T-helper 2 cell (primary cell): ENCODE measurements at places on chromosomes 2 and 18.

GRCh38 chr18:61528961-61529360 is 195.7 kb downstream of the CDH20 start:
- no peak for DNase-seq

DNA sequence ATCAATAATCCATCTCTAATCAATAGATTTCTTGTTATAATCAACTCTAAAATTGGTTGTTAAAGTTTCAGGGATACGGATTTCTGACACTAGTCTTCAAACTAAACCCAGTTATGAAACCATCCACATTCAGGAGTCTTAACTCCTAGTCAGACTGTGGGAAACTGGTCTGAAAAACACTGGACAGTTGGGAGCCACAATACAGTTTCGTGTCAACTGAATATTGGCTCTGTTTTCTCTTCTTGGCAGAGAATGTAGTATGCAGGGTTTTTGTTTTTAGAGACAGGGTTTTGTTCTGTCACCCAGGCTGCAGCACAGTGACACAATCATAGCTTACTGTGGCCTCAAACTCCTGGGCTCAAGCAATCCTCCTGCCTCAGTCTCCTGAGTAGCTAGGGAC is 123.1 kb downstream of the RTTN start:
- no peak for DNase-seq

DNA sequence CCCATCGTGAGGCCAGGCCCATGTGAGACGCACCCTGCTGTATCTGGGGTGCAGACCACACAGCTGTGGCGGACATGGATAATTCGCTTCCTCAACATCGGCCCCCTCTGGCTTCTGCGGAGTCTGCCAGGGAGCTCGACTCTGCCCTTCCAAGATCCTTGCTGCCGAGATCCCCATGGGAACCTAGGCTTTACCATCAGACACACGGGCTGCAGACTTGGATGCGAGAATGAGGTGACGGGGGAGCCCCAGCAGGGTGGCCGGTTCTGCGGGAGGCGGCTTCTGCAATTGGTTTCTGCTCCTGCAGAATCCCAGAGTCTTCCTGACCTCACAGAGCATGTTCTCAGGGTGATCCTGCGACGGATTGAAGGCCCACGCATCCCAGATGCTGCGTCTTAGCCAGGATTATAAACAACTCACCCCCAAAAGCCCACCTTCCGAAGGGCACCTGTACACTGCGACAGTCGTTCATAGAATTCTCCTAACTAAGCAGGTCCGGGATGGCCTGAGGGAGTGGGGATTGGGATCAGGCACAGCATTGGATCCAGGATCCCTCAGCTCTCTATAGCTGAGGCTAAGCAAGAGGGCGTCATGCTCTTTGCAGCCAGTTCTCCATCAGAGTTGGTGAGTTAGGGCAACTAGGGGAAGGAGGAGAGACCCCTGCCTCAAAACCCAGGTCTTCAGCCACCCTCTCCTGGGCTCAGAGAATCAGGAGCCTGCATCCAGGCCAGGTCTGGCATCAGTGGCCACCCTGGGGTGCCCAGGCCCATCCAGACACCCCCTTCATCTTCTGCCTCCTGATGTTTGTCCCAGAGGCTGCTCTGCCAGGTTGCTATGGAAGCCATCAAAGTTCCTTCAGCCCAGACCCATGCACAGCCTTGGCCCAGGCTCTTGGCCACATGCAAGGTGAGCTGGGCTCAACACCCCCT is 74.7 kb upstream of the SNTG2 start:
- no peak for DNase-seq

- no peak for DNase-seq
Observed at GRCh38 chr2:239269173-239269885, 131.5 kb downstream of the HDAC4 start.

- no peak for DNase-seq
Observed at GRCh38 chr2:241130316-241130715, 19.0 kb downstream of the PASK start.

- DNase-seq = no peak
Observed at GRCh38 chr2:74845217-74845751, 11.4 kb downstream of the HK2 start.

DNA sequence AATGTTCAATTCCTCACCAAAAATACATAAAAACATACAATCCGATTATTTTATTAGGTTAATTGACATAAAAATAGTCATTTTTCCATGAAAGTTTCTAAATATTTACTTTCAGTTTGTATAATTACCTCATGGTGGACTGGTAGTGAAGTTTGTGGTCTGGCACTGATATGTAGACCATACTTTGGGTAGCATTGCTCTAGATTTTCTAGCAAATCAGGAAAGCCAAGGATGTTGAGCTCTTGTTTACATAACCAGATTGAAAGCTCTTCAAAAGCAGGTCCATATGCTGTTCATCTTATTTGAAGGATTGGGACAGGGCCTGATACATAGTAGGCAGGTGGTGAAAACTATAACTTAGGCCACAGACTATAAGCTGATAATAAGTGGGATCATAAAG is 61.8 kb downstream of the COMMD1 start:
- DNase-seq = no peak

DNA sequence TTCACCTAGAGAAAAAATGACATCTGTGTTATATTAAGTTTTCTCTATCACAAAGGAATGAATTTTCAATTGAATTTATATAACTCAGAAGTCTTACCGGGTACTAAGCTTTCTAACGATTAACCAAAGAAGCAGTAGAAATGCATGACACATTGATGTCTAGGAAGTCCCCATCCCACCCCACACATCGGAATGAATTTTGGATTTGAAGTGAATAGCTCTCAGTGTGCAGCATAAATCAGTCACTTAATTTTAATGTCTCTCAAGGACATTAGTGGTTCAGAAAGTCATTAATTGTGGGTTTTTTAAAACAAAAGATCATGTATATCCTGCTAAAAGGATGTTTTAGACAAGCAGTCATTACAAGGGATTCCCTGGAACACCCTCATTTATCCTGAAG is 141.4 kb upstream of the PIEZO2 start:
- no peak for DNase-seq

DNA sequence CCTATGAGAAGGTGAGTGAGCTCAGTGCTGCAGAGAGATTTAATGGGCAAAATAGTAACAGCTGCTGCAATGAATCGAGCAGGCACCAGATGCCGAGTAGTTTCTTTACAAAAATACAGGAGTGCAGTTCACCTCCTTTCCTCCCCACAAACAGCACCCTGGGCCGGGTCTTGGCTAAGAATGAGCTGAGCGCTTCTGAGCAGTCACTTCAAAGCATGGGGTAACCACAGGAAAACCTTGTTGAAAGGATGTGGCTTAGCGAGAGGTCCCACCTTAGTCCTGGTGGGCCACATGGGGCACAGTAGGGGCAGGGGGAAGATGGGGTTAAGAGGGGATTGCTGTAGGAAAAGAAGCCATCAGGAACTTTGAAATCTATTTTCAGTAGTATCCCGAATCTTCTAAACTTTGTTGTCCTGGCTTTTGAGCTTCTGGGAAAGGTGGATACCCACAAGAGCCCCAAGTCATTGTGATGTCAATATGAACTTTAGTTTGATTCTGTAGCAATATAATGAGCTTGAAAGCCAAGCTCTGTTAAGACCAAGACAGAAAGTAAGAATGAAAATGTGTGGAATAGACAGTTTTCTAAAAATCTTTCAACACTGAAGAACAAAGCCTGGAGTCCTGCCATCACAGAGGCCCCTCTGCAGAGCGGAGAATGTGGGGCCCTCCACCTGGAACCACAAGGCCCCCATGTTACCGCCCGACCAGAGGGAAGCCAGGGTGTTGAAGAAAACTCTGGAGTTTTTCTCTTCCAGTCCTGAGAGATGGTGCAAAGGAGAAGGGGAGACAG is 101.0 kb upstream of the ZNF236 start:
- DNase-seq = no peak

- DNase-seq = no peak
Observed at GRCh38 chr2:96747061-96747617, 7.3 kb upstream of the LMAN2L start.

GRCh38 chr2:177325554-177325953 is 61.0 kb upstream of the NFE2L2 start:
- no peak for DNase-seq

GRCh38 chr2:3174626-3175567 is 202.7 kb downstream of the EIPR1 start:
- DNase-seq = no peak

GRCh38 chr18:24683925-24684324 is 223.5 kb downstream of the HRH4 start:
- no peak for DNase-seq

- no peak for DNase-seq
Observed at GRCh38 chr2:168155680-168156079, 91.7 kb downstream of the STK39 start.

GRCh38 chr2:219844401-219845091 is 217.1 kb downstream of the SLC4A3 start:
- DNase-seq = no peak

DNA sequence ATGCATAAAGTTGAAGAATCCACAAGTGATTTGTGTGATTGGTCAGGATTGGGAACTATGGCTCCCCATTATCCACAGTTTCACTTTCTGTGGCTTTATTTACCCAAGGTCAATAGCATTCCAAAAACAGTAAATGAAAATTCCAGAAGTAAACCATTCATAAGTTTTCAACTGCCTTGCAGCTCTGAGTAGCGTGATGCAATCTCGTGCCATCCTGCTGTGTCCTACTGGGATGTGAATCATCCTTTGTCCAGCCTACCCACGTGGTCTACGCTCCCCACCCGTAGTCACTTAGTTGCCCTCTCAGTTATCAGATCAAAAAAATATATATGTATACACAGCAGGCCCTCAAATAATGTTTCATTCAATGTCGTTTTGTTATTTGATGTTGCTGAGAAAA is 89.0 kb upstream of the DLGAP1 start:
- DNase-seq = no peak

- DNase-seq = no peak
Observed at GRCh38 chr2:159010340-159010739, 41.9 kb downstream of the TANC1 start.
